ENCODE measurements at places on chromosomes 3 and 15. TPM values are rescaled to one million over a fixed set of nuclear protein-coding genes. Genes with fewer than 3 reads are reported as not detected.
A peak's percentile ranks its signal among the peaks of the same experiment; 100 is the strongest.

DNA sequence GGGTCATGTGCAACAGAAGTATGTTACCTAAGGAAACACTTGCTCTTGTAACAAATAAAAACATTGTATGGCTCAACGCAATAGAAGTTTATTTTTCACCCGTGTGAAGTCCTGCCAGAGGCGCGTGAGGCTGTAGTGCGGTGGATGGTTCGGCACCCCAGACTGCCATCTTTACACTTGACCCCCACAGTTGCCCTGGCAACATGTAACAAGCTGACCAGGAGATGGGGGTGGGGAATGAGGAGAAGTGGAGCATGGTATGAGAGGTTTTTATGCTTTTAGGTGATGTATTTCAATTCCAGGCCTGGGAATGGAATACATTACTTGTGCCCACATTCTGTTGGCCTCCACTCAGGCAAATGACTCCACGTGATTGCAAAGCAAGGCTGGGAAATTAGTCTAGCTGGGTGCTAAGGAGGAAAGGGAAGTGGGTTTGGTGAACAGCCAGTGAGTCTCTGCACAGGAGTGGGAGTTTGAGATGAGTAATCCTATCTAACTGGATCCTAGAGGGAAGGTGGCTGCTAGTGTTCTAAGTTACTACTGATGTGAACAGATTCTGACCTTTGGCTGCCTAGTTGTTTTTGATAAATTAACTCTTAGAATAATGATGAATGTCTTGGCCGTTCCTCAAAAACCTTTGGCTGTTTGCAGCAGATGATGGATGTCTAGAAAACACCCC is 33.8 kb upstream of the GREM1 start:
- peaks cover 3% of the 10 kb centered on the region for H3K4me1 ChIP-seq
- H3K27me3 ChIP-seq: no peaks in the 10 kb centered on the region
- H3K27ac ChIP-seq: no peak overlapping the region
- no peak for DNase-seq
- H3K36me3 ChIP-seq: no peaks in the 10 kb centered on the region

DNA sequence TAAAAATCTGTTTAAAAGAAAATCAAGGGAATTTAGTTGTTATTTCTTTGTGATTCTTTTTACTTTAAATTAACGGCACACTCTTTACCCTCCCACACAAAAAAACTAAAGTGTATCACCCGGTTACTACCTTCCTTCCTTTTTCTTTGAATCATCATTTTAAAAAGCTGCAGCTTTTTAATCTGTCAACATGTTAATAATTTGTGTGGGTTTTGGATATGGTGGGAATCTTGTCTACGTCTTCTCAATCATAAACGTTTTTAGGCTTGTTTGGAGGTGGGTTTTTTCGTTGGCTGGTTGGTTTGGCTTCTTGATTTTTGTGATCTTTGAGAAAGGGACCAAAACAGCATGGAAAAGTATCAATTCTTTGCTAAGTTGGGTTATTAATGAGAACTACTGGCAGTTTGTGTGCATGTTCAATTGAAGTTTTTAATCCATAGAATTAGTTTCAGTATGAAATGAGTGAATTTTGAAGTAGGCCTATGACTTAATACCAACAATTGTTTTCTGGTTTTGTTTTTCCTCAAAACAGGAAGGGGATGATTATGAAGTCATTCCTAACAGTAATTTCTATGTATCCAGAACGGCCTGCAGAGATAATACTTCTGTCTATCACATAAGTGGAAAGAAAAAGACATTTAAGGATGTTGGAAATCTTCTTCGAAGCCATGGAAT is 4.5 kb downstream of the SMC4 start:
- H3K27ac ChIP-seq: peak overlapping the region; percentile 90
- peak overlapping the region; percentile 67 for H3K4me3 ChIP-seq
- H3K4me1 ChIP-seq: no peaks in the 10 kb centered on the region
- H3K27me3 ChIP-seq: no peaks in the 10 kb centered on the region

GRCh38 chr15:36758800-36759199 is 179.4 kb downstream of the CDIN1 start:
- no peak overlapping the region for H3K27ac ChIP-seq
- no peaks in the 10 kb centered on the region for H3K4me1 ChIP-seq
- H3K4me3 ChIP-seq: no peak overlapping the region
- H3K36me3 ChIP-seq: no peaks in the 10 kb centered on the region

GRCh38 chr3:159838938-159839337 is 149.7 kb upstream of the IL12A start:
- H3K27ac ChIP-seq: no peak overlapping the region
- H3K4me1 ChIP-seq: no peaks in the 10 kb centered on the region
- DNase-seq: no peak
- H3K36me3 ChIP-seq: no peaks in the 10 kb centered on the region
- H3K4me3 ChIP-seq: no peak overlapping the region

DNA sequence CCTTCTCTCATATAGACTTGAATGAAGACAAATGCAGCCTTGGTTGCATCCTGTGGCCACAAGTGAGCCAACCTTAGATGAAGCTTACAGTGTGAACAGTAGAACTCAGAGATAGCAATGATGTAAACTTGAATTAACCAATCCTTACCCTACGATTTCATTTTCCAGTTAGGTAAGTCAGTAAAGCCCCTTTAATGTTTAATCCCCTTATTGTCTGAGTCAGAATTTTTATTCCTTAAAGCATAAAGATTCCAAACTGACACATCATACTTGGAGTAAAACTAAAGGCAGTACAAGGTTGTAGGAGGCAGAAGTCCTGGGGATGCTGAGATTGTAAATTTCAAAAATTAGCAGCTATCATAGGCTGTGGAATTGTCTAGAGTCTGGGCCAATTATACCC is 507.8 kb upstream of the DPH6 start:
- no peaks in the 10 kb centered on the region for H3K27me3 ChIP-seq
- no peak overlapping the region for H3K27ac ChIP-seq
- no peak for DNase-seq
- no peaks in the 10 kb centered on the region for H3K36me3 ChIP-seq
- no peak overlapping the region for H3K4me3 ChIP-seq

- H3K4me1 ChIP-seq: peaks cover 3% of the 10 kb centered on the region
- H3K27ac ChIP-seq: no peak overlapping the region
- H3K36me3 ChIP-seq: no peaks in the 10 kb centered on the region
- peak; percentile 34 for DNase-seq
Observed at GRCh38 chr3:71011565-71012287, 571.8 kb downstream of the FOXP1 start.

DNA sequence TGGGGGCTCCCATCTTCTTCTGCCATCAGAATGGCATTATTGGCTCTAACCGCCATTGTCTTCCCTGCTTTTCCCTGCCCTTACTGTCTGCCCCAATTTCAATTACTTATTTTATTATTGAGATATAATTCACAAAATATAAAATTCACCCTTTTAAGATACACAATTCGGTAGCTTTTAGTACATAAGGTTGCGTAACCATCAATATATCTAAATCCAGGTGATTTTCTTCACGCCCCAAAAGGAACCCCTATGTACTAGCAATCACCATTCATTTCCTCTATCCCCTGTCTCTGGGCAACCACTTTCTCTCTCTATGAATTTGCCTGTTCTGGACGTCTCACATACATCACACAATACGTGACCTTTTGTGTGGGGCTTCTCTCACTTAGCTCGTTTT is 18.0 kb downstream of the RBP2 start:
- H3K4me1 ChIP-seq: no peaks in the 10 kb centered on the region
- no peaks in the 10 kb centered on the region for H3K27me3 ChIP-seq
- no peak overlapping the region for H3K27ac ChIP-seq
- DNase-seq: no peak
- no peaks in the 10 kb centered on the region for H3K36me3 ChIP-seq

- H3K36me3 ChIP-seq: no peaks in the 10 kb centered on the region
- no peak overlapping the region for H3K27ac ChIP-seq
- no peaks in the 10 kb centered on the region for H3K27me3 ChIP-seq
- H3K4me3 ChIP-seq: no peak overlapping the region
- H3K4me1 ChIP-seq: no peaks in the 10 kb centered on the region
- DNase-seq: no peak
Observed at GRCh38 chr15:79164465-79164864, 73.9 kb upstream of the RASGRF1 start.

DNA sequence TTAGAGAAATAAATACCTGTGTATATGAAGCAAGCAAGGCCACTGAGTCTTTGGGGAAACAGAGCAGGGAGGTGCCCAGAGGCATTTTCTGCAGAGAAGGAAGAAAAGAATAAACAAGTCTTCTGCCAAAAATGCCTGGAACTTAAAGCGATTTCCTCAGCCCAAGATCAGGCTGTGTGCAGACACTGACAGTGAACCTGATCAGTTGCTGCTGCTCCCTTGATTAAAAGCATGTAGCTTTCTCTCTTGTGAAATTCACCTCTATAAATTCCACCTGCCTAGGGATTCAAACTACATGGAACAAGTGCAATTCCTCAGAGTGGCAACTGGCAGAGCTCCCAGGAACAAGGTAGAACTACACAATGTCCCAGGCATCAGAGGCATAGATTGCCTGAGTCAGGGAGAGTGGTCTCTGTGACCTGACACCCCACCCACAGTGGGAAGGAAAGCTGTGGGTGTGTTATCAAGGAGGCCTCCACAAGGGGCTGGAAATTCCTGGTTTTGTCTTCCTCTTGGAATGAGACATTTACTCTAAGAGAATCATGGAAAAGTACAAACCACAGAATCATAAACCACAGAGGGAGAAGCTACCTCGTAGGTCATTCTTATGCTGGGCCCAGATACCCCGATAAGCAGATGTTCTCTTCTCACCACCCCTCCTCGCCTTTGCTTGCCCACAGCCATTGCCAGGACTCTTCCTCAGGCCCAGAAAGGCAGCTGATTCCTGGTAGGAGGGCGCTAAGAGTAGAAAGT is 1.8 kb upstream of the ZBTB38 start:
- H3K27me3 ChIP-seq: no peaks in the 10 kb centered on the region
- peaks cover 22% of the 10 kb centered on the region for H3K4me1 ChIP-seq

DNA sequence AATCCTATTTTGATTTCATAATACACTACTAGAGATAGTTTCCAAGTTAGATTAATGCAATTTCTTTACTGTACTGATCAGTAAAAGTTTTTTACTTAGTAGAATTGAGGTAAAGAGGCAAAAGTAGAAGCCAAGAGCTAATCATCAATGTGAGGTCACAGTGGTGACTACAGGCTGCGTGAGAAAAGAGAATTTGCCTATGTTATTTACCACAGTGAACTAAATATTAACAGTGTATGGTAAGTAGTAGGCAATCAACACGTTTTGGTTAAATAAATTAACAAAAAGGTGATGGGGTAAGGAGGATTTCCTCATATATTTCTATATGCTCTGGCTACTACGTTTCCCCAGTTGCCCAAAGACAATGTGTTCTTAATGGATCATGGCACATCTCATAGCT is 202.2 kb upstream of the CMC1 start:
- no peaks in the 10 kb centered on the region for H3K27me3 ChIP-seq
- H3K27ac ChIP-seq: no peak overlapping the region
- H3K4me3 ChIP-seq: no peak overlapping the region
- no peaks in the 10 kb centered on the region for H3K4me1 ChIP-seq

DNA sequence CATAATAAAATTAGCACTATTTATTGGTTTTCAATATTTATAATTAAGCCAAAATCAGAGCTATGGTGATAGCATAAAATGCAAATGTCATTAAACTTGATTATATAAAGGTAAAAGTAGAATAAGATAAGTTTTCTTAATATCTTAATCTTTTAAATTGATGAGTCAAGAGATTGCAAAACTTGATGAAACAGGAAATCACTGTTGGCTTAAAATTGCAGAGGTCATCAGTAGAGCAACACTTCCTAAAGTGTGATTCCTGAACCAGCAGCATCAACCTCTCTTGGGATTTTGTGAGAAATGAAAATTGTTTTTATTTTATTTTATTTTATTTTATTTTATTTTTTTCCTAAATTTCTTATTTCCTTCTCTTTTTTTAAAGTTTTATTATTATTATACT is 226.4 kb upstream of the CTDSPL start:
- DNase-seq: no peak
- H3K27me3 ChIP-seq: no peaks in the 10 kb centered on the region
- no peak overlapping the region for H3K27ac ChIP-seq

GRCh38 chr3:155069729-155070128 is 10.4 kb upstream of the MME start:
- no peak overlapping the region for H3K27ac ChIP-seq
- DNase-seq: no peak
- H3K36me3 ChIP-seq: no peaks in the 10 kb centered on the region
- H3K27me3 ChIP-seq: no peaks in the 10 kb centered on the region
- no peak overlapping the region for H3K4me3 ChIP-seq
- no peaks in the 10 kb centered on the region for H3K4me1 ChIP-seq

- no peak overlapping the region for H3K27ac ChIP-seq
- no peaks in the 10 kb centered on the region for H3K36me3 ChIP-seq
- H3K4me3 ChIP-seq: no peak overlapping the region
- H3K4me1 ChIP-seq: no peaks in the 10 kb centered on the region
- no peak for DNase-seq
- no peaks in the 10 kb centered on the region for H3K27me3 ChIP-seq
Observed at GRCh38 chr3:65749066-65749465, 289.7 kb downstream of the MAGI1 start.

DNA sequence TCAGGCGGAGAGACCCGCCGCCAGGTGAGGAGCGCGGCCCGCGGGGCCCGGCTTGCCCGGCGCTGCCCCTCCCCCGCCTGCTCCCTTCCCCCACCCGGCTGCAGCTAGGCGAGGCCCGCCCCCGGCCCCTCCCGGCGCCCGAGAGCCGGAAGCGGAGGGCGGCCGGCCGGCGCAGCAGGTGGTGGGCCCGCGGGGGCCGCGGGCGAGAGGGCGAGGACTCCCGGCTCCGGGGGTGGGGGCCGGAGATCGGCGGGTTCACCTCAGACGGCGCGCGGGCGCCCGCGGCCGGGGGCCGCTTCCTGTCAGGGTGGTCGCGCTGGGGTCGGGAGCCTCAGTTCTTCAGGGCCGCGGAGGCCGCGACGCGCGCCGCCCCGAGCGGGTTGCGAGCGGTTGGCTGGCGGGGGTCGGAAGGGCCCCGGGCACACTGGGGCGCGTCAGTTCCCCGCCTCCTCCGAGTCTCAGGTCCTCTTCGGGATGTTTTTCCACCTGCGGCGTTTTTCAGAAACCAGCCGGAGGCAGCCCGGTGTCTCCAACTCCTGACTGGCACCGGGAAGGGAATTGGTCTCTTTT is 395 bp downstream of the ZFAND6 start:
- H3K36me3 ChIP-seq: no peaks in the 10 kb centered on the region
- no peak for DNase-seq
- H3K4me3 ChIP-seq: peak overlapping the region; percentile 98
- H3K27ac ChIP-seq: peak overlapping the region; percentile 88
- H3K27me3 ChIP-seq: no peaks in the 10 kb centered on the region
- H3K4me1 ChIP-seq: peaks cover 38% of the 10 kb centered on the region

- H3K27me3 ChIP-seq: no peaks in the 10 kb centered on the region
- H3K36me3 ChIP-seq: no peaks in the 10 kb centered on the region
- no peak overlapping the region for H3K4me3 ChIP-seq
- no peaks in the 10 kb centered on the region for H3K4me1 ChIP-seq
Observed at GRCh38 chr3:89527736-89528305, 420.4 kb downstream of the EPHA3 start.

ANKRD63 gene
- total RNA-seq: not detected

TGM5 gene
- 5.6 TPM for total RNA-seq

TMEM207 gene
- total RNA-seq: not detected

BOC gene
- total RNA-seq: 0.13 TPM

TM4SF1 gene
- total RNA-seq: 0.56 TPM

C3orf20 gene
- total RNA-seq: 1.6 TPM
